ENCODE measurements at places on chromosomes 5 and 9.

DNA sequence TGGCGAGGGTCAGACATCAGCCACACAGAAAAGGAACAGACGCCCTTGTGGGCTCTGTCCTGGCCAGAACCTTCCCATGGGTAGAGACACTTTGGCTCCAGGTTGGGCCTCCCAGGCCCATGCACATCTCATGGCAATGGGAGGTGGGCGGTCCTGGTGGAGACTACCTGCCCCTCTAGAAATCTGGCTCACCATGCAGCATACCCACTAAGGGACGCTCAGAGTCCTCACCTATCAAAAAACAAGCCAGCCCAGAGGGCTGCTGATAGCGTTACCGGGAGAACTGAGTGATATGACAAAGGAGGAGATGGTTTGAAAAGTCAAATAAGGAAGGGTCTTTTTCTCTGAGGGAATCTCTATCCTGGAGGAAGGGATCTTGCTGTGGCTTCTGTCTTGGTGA lies 62.1 kb downstream of the C5orf15 start:
- no peak for DNase-seq

DNA sequence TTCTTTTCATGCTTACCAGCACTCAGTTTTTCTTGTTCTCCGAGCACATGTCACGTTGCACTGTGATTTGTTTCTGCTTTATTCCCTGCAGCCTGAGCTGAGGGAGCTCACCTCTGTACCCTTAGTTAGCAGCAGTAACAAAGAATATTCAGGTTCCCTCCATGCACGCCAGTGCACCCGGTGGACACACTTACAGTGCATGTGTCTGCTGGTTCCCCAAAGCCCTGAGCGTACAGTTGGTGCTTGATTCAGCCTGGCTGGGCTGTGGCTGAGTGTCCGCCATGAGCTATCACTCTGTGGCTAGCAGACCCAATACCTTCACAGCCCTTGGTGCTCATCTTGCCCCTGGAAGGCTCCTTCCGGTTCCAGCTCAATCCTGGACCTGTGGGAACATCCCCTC lies 93.5 kb downstream of the MVB12B start:
- no peak for DNase-seq

DNA sequence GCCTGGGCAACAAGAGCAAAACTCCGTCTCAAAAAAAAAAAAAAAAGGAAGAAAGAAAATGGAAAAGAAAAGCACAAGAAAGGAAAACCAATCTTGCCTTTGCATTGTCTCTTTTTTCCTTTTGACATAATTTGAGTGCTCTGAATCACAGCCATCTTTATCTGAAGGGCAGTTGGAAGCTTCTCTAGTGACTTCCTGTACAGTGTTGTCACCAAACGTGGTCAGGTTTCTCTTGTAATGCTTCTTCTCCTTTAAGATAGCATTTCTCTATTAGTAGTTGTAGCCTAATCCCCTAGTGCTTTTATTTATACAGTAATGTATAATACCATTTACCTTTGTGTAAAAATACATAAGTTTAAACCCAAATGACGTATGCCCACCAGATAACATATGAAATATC lies 18.1 kb downstream of the PRKACG start:
- DNase-seq: no peak

DNA sequence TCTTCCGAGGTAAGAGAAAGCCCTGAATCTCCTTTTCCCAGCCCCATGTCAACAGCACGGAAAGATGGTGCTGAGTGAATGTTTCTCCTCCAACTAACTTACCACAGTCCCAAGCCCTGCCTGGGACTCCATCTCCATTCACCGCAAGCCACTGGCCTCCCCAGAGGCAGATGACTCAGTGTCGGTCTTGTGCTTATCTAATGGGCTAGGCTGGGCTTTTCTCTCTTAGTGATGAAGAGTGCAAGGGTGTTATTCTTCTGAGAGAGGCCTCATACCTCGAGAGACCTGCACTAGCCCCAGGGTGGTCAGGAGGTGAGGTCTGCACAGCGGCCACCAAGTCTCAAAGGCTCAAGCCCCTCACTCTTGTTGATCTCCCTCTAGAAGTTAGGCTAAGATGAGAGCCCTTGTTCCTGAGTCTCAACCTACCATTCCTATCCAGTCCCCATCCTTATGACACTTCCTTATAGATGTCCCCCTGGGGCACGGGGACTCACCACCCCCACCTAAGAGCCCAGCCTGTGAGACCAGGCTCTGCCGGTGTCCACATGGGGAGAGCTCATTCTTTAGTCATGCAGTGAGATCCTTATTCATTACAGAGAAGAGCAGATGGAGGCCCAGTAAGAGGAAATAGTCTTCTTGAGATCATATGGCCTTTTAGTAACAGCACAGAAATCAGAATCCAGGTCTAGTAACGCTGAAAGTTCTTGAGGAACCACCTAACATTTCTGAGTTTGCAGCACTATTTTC lies 127.0 kb downstream of the SAXO1 start:
- no peak for DNase-seq

- DNase-seq: no peak
Measured at GRCh38 chr9:124929464-124929863, 11.4 kb downstream of the GOLGA1 start.

DNA sequence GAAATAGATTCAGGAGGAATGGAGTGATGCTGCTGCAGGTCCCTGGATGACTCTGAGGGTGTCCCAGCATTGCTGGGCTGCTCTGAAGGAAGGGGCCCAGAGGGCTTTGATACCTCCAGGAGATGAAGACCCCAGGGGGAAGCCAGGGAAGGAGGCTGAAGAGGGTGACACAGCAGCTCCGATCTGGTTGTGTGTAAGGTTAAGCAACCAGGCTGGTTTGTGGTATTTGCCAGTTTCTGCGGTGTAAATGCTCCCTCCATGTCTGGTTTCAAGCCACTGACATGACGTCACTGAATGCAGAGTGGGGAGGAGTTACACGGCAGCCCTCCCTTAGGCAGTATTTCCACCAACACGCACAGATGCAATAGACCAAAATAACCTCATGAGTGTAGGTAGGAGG lies 40.0 kb upstream of the ORM1 start:
- peak; percentile 95 for DNase-seq
